ENCODE measurements at places on chromosomes 11 and 22.

DNA sequence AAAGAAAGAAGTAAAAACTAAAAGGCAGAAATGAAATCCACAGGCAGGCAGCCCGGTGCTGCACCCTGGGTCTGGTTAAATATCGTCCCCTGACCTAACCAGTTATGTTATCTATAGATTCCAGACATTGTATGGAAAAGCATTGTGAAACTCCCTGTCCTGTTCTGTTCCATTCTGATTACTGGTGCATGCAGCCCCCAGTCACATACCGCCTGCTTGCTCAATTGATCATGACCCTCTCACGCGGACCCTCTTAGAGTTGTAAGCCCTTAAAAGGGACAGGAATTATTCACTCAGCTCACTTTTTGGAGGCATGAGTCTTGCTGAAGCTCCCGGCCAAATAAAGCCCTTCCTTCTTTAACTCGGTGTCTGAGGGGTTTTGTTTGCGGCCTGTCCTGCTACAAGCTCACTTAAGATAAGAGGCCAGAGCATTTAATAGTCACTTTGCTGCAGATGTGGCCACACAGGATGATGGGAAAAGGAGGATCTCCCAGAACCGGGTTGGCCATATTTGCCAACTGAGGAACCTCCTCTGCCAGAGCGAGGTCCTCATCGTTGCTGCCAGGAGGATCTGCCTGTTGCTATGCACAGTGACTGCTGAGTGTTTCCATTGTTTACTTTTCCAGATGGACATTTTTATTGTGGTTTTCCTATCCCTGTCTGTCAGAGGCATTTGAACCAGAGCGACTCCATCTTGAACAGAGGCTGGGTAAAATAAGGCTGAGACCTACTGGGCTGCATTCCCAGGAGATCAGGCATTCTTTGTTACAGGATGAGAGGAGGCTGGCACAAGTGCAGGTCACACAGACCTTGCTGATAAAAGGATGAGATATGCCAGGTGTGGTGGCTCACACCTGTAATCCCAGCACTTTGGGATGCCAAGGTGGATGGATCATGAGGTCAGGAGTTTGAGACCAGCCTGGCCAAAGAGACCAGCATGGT is 10.2 kb downstream of the C11orf96 start:
- DNase-seq, result no peak

DNA sequence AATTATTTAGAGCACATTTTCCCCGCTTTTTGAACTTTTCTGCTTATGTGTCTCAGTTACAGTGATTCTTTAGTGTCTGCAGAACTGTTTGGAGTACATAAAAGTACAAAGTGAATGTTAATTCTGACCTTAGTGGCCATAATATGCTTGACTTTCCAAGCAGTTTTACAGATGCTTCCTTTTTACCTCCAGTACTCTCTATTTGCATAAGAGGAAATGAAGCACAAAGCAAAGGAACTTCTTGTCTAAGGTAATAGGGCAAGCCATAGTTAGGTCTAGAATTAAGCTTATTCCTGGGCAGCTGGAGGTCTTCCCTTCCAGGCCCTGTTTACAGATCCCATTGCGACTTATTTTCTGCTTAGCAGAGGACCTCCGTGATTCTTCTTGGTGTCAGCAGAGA is 3.6 kb downstream of the GTPBP1 start:
- no peak for DNase-seq

DNA sequence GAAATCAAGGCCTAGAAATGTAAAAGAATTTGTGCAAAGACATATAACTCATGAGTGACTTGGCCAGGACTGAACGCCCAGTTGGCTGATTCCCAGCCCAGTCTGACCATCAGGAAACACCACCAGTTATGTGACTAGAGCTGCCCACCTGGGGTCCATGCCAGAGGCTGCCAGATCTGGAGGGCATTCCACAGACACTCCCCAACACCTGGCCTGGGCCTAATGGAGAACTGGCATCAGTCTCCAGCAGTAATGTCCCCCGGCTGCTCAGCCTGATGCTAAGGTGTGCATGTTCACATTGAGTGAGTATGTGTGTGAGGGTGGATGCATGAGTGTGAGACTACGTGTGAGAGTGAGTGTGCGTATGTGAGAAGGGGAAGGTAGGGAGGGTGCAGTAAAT is 15.7 kb downstream of the PLAAT3 start:
- no peak for DNase-seq

DNA sequence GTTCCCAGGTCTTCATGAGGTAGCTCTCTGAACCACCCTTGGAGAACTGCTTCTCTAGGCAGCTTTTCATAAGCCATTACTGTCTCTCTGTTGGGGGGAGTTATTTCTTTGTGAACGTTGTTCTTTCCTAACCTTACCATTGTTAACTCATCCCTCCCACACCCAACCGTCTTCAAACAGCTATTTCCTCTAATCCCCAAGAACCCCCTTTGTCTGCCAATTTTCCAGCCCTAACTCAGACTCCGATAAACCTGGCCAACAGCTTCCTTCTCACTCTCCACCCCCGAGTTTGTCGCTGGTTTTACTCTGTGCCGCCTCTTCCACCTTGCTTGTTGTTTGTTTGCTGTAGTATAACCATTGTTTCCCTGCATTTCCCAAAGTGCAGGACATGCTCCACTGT is 131.5 kb downstream of the CCDC34 start:
- DNase-seq, result no peak

- no peak for DNase-seq
Measured at GRCh38 chr22:48919851-48920589, 907.7 kb downstream of the BRD1 start.
